Stimulated activated CD4-positive, alpha-beta T cell treated with anti-CD3 and anti-CD28 coated beads, Interleukin-2, amount 100 ng/mL, for 48 hours (primary cell): ENCODE measurements at places on chromosomes 6 and 20.

GRCh38 chr6:102686461-102686860 is 1293.0 kb downstream of the GRIK2 start:
- DNase-seq = no peak

GRCh38 chr6:34036357-34037069 is 109.4 kb downstream of the GRM4 start:
- DNase-seq = no peak

GRCh38 chr6:143608906-143609305 is 68.9 kb upstream of the PHACTR2 start:
- no peak for DNase-seq

- peak; percentile 32 for DNase-seq
Measured at GRCh38 chr6:143026696-143027449, 33.8 kb upstream of the AIG1 start.

DNA sequence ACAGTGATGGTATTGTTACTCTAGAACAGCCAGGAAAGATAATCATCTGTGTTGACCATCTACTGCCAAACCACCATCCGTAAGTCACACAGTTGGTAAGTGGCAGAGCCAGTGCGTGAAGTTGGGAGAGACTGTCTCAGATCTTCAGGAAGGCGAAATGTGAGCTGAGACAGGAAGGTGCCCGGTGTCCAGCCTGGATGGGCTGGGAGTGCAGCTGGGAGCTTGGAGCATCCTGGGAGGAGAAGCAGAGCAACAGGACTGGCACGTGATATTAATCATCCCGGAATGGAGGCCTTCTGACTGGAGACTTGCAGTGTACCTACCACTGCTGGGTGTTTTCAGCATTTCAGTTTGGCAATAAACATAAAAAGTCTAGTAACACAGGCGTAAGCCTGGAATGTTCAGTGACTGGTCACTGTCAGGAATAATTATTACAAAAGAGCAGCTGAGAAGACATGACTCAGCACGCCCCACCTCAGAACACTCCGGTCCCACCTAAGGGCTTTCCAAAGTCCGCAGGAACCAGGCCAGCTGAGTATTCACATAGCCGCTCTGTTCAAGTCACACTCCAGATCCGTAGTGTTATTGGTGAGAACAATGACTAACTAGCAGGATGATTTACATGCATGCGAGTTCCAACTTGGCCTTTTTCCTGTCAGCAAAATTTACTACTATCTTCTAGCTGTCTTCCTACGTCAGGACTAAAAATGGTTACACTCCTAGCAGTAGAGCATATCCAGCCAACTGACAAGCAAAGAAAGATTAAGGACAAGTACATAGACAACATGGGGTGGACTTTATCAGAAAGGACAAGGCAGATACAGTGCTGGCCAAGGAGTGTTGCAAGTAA is 45.1 kb upstream of the PNRC1 start:
- no peak for DNase-seq

DNA sequence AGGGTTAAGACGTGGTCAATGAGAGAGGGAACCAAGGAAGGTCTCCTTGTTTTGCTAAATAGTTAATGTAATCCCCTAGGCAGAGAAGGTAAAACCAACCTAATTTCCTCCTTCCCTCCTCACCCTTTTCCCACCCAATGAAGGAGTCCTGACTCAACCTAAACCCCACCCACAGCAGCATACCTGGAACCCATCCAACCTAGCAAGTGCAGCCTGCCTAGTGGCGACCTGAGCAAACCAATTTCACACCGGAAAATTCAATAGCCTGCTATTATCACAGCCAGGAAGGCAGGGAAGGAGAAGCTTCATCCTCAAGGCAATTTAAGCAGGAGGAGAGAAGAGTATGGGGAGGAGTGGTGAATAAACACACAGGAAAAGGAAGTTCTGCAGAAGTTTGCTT is 46.9 kb downstream of the OSTM1 start:
- DNase-seq = no peak
